ENCODE measurements at places on chromosomes 16 and 17.

DNA sequence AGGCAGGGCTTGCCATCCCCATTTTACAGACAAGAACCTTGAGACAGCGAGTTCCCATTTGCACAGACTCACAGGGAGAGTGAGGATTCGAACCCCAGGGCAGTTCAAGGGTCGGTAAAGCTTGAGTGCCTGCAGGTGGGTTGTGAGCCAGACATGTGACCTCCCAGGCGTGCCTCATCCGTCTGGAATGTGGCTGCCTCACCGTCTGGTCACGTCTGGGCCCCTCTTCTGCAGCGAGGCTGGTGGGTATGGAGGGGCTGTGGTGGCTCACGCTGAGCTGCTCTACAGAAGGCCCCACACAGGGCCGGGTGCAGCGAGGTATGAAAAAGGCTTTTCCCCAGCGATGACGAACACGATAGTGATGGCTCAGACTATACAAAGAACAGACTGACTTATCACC lies 35.8 kb upstream of the LHX1 start:
- DNase-seq = no peak

DNA sequence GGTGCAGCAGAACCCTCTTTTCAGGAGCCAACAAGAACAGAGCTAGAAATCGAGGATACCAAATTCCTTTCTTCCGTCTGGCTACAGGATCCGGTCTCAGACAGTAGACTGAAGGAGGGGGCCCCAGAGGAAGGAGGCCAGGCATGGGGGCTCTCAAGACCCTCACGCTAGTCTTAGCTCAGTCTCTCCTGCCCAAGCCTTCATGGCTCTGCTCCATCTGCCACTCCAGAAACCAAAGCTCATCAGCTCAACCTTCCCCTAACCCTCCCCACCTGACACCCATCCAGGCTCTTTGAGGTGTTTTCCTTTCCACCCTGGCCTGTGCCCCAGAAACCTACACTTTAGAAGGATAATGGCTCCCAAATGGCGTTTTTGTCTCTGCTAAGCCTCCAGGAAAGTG lies 6.2 kb upstream of the TMEM92 start:
- DNase-seq = no peak

GRCh38 chr16:11190588-11191560 lies 65.1 kb downstream of the SOCS1 start:
- DNase-seq = no peak

GRCh38 chr17:18185391-18185790 lies 1.8 kb downstream of the ALKBH5 start:
- peak; percentile 8 for DNase-seq

DNA sequence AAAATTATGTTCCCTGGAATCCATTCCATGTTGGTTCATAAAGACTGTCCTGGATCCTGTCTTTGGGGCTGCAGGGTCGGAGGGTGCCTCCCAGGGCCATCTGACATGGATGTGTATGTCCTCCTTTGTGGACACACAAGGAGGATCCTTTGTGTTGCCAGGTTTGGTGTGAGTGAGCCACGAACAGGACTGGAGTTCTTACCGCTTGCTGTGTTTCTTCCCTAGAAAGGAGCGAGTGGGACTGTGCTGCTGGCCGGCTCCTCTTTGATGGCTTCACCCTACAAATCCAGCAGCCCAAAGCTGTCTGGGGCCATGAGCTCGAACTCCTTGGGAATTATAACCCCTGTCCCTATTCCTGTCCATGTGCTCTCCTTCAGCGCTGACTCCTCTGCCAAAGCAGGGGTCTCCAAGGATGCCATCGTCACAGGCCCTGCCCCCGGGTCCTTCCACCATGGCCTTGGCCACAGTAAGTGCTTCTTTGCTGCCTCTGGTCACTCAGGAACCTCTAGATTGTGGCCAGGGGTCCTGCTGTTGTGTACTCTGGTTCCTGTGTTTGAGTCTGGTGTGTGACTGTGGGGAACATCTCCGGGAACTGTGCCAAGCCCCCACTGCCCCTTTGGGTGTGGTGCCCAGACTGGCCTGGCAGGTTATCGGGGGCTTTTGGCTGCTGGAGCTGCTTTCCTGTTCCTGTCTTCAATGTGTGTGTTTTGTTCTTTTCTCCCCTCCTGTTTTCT lies 29.5 kb downstream of the UBN1 start:
- no peak for DNase-seq

- no peak for DNase-seq
Observed at GRCh38 chr16:62545039-62545438, 508.8 kb upstream of the CDH8 start.

DNA sequence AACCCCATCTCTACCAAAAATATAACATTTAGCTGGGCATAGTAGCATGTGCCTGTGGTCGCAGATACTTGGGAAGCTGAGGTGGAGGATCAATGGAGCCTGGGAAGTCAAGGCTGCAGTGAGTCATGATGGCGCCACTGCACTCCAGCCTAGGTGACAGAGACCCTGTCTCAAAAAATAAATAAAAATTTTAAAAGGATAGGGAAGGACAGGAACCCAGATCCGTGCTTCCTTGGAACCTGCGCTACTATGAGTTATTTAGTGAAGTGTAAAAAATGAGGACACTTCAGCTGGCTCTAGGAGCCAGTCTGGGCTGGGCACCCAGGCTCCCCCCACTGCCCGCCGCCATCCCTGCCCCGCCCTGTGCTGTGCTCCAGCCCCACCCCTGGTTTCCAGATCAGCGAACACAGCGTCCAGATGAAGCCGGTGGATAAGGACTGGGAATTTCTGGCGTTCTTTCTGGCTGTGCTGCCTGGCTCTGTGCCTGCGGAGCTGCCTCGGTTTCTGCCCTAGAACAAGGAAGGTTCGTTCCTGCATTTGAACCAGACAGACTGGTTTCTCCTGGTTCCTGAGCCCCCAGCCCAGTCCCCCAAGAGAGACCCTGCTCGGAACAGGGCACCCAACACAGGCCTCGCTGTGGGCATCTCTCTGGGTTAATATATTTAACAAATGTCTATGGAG lies 18.5 kb downstream of the PLLP start:
- DNase-seq = no peak

GRCh38 chr17:59846394-59847165 lies 46.2 kb downstream of the TUBD1 start:
- DNase-seq = peak; percentile 88

- DNase-seq = no peak
Observed at GRCh38 chr17:73513426-73513825, 130.8 kb downstream of the SDK2 start.

DNA sequence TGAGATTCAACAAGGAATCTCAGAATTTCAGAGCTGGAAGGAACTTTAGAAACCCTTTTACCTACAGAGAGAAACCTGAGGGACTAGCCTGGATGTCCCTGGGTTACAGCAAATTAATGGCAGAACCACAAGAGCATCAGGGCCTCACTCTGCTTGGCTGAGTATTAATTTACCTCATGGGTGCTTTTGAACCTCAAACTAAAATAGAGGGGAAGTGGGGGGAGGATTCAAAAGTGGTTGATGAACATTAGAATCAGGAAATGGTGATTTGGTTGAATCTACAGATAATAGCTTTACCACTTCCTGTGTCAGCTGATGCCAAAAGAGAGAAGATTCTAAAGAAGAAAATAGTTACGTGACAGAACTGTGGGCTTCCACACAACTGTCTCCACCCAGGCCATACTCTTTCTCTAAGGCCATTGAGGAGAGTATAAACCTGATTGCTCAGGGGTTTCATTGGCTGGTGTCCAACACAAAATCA lies 11.3 kb upstream of the SKAP1 start:
- peak; percentile 78 for DNase-seq

DNA sequence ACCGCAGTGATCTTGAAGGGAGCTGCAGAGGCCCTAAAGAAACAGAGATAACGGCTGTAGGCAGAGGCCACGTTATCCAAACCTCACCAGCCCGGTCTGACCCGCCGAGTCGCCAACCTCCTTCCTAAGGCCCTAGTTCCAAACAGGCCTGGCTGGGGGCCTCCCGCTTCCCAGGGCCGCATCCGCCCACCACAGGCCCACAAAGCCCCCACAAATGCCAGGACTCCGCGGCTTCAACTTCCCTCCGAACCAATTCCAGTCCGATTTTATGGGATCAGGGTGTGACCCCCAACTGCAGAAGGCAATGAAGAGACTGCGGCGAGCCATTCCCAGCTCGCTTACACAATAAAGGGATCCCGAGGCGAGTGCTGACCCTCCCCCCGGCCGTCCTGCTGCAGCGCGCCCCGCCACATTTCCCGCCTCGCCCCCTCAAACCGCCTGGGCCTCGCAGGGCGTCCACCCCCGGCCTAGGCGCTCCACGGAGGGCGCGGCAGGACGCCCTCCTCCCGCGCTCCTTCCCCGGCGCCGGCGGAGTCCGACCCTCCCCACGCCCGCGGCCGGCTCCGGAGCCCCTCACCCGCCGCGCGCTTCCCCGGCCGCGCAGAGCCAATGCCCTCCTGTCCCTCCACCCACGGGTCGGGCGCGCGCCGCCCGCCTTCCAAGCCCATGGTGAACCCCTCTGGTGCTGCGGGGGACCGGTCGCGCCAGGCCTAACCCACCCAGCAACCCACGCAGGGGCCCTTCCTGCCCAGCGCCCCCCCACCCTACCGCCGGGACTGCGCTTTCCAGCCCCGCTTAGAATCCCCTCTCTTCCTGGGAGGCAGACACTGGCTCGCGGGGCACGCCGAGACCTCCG lies 926 bp downstream of the MYH10 start:
- peak; percentile 10 for DNase-seq

DNA sequence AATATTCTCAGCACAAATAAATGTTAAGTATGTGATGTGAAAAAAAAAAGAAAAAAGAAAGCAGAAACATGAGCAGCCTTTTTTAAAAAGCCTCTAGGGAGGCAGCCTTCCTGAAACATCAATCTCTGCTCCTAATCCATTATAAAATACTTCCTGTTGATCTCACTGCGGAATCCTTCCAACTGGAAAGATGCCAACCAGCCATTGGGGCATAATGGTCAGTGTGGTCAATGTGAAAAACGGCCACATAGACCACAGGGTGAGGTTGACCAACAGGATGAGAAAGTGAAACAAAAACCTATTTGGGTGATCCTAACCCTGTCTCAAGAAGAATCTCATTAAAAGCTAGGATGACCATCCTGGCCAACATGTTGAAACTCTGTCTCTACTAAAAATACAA lies 26.1 kb upstream of the ABCA8 start:
- no peak for DNase-seq

GRCh38 chr16:58695368-58695767 lies 10.8 kb upstream of the SLC38A7 start:
- no peak for DNase-seq
